ENCODE measurements at places on chromosomes 5 and 9.

DNA sequence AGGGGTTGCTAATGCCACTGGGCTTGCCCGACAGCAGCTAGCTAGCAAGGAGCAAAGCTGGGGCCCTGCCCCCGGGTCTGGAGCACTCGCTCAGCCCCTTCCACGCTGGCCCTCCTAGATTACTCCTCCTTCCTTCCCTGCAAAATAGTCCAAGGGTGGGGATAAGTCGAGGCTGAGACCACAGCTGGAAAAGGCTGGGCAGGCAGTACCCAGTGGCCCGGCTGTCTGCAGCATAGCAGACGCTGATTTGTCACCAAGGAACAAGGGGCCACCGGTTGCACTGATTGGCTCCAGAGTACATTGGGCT, 73.9 kb downstream of the ADAMTS2 start:
- DNase-seq, result no peak

- DNase-seq, result no peak
Measured at GRCh38 chr5:176812269-176813259, 2.2 kb downstream of the UNC5A start.

DNA sequence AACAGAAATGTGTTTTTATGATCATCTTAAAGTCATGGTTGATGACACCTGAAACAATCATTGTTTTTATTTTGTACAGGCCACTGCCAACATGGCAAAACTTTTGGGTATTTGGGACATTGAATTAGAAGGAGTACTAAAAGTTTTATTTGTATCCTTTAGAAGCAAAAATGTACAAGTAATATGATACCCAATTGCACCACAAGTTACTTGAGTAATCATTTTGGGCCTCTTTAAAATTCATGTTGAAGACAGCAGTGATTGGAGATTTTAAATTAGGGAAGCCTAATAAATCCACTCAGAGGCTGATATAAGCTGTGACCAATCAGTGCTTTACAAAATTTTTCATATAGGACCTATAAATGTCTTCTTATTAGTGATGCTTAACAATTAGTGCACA, 212.9 kb downstream of the MARCHF11 start:
- no peak for DNase-seq

GRCh38 chr5:81482595-81482994, 88.7 kb upstream of the ACOT12 start:
- no peak for DNase-seq

DNA sequence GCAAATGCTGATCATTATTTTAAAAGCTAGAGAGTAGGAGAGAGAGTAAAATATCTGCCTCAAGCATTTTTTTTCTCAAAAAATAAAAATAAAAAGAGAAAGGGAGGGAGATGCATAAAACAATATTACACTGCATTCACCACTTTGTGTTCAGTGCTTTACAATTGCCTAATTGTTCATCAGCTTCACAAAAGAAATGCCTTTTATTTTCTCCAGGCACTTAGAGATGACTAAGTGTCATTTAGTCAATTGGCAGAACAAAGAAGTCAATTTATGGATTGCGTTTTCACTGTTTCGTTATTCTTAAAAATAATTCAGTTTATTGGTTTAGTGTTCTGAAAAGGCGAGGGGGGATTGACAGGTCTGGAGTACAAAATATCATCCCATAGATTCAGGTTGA, 232.5 kb upstream of the CCNH start:
- no peak for DNase-seq
